GDM1 (cell line): ENCODE measurements at places on chromosomes 12 and 14.

DNA sequence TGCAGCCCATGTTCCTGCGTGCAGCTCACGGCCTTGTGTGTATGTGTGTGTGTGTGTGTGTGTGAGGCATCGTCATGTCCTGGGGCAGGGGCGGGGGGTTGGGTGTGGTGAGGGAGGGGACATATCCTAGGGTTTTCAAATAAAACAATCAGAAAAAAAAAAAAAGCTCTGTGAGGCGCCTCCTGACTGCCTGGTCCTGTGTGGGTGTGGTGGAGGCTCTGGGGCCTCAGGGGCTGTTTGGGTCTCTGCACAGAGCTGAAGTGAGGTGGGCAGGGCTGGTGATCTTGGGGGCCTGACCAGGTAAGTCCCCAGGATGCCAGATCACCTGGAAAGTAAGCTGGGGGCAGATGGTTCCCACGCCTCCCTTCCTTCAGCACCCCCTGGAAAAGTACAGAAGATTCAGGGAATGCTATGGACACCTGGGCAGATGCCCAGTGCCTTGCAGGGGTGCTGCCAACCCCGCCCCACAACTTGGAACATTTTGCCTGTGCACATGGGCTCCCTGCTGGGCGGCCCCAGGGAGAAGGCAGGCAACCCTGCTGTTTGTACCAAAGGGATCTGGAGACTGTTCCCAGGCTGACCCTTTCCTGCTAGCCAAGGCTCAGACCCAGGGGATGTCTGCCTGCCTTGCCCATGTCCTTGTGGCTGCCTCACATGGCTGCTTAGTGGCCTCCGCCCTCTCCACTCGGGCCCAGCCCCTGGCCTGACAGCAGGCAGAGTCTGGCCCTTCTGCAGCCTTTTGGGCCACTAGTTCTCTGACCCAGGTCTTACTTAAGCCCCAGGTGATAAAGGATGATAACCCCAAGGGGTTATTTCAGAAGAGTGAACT is 28.8 kb downstream of the CLSTN3 start:
- no peak for DNase-seq

GRCh38 chr12:68790081-68790951 is 17.7 kb upstream of the MDM2 start:
- no peak for DNase-seq

DNA sequence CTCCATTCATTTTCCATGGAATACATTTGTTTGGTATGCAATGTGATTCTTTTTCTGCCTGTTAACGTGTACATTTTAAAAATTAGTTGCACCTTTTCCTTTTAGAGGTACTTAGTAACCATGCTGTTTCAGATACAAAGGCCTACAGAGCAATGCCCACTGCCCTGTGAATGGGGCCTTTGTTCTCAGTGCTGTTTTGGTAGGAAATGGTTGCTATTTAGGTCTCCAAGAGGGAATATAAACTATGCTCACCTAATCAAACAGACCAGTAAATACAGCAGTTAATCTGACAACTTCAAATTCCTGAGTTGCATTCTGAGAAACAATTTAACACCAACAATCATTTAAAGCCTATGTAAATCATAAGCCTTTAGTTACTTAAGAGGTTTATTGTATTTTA is 188.7 kb downstream of the BCAT1 start:
- no peak for DNase-seq

DNA sequence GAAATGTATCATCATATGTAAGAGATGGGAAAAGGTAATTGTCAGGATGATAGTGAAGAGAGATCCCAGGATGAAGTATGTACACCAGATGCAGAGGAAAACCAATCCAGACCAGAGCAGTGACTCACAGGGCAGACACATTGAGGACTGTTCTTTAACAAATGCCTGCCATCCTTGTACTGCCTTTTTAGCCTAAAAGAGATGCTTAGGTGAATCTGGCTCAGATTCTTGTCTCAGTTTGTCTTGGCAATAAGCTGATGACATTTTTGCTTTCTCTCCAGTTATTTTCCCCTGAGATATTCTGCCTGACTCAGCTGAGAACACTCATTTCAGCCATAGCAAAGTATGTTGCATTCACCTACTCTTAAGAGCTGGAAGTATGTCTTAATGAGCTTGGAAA is 405.3 kb upstream of the USP15 start:
- DNase-seq: no peak
